Activated naive CD4-positive, alpha-beta T cell (primary cell): ENCODE measurements at places on chromosomes 11 and 22.

- no peak for DNase-seq
These were observed 160.7 kb upstream of the SEZ6L start for GRCh38 chr22:26008587-26008986.

DNA sequence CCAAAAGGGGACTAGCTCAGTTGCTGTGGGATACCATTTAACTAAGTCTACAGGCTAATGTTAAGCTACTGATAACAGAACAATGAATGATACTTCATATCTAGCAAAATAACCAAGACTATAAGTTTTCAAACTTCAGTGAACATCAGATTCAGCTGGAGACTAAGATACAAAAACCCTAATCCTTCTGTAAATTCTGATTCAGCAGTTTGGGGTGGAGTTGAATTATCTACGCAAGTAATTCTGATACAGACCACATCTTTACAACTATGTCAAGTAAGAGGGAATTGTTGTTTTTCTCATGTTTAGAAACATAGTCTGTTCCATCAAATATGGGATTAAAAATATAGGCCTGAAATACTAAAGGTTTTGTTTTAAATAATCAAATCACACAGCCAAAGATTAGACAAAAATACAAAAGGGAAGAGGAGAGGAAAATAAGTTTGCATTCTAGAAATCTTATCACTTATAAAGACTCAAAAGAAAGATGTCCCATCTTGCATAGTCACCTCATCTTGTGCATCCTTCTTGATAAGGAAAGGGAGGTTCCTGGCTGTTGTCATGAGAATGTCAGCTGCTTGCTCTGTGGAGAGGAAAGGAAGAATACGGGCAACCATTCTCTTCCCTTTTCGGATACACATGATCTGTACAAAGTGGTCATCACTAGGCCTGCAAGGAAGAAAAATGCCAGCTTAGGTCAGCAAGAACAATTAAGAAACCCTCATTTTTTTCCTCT, 21.4 kb downstream of the PATL1 start:
- DNase-seq: no peak

- DNase-seq: no peak
These were observed 30.5 kb downstream of the ALG12 start for GRCh38 chr22:49887702-49888101.

DNA sequence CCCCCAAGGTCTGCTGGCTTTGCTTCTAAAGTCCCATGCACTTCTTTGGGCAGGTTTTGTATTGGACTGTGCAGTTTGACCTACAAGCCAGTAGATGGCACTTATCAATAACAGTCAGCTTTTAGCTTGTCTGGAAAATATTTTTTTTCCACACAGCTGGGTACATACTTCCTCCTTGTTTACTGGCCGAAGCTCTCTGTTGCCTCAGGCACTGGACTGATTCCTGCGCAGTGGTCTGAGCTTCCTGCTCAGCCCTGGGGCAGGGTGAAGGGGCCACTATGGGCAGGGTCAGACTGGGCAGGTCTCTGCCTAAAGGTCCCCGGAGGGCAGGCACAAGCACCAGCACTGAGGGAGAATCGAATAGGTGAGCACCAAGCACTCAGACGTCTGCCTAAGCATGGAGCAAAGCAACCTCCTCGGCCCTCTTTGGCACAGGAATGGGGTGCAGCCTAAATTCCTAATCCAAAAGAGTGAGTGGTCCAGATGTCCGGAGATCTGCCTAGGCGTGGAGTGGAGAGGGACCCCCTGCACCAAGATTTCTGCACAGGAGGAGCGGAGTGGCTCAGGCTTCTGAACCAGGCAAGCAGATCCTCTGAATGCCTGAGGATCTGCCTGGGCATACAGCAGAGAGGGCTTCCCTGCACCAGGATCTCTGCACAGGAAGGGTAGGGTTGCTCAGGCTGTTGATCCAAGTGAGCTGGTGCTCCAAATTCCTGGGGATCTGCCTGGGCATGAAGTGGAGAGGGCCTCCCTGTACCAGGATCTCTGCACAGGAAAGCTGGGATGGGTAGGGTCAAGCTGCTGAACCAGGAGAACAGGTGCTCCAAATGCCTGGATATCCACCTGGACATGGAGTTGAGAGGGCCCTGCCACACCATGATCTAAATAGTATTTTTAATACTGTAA, 105.9 kb upstream of the C11orf58 start:
- DNase-seq: no peak

DNA sequence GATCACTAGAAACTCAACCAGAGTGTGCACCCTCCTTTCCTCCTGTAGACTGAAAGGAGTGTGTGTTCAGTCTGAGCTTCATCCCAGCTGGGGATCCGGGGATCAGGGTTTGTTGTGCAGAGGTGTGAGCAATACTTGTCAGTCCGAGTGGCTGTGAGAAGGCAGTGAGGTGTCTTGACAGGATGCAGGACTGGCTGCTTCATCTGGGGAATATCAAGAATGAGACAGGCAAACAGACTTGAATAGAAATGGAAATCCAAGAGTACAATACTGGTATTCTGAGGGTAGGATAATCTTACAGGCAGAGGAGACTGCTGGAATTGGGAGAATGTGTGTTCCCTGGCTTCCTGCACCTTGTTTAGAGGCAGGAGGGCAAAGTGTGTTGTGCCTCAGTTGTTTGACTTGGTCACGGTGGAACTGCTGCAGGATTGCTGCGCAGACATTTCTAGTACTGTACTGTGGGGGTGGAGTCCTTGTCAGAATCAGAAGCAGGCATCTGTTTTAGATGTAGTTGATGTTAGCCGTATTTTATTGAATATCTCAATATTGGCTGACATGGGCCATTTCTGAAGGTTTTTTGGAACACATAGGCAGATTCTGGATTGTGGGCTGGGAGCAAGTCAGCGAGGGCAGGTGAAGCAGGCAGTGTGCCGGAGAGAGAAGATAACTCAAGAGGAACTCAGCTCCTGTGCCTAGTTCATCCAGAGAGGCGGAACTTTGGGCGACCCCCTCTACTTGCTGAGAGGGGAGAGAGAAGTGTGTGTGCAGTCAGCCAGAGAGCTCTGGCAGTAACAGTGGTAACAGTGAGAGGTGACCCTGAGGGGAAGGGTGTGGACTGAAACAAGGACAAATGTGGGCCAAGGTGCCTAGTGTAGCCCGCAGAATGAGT, 27.1 kb upstream of the GRK2 start:
- DNase-seq: no peak

DNA sequence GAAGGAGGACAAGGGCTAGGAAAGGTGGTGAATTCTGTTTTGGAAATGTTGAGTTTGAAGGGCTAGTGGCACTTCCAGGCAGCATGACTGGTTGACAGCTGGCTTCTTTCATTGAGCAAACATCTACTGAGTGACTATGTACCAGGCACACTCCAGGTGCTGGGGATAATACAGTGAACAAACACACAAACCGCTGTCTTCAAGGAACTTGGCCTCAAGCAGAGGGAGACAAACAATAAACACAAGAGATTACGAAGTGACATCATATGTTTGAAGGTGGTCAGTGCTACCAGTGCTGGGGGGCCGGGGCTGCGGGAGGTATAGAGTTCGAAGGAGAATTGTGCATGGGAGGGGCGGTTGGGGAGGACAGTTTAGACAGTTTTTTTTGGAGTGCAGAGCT, 197.0 kb upstream of the SORL1-AS1 start:
- DNase-seq: no peak

DNA sequence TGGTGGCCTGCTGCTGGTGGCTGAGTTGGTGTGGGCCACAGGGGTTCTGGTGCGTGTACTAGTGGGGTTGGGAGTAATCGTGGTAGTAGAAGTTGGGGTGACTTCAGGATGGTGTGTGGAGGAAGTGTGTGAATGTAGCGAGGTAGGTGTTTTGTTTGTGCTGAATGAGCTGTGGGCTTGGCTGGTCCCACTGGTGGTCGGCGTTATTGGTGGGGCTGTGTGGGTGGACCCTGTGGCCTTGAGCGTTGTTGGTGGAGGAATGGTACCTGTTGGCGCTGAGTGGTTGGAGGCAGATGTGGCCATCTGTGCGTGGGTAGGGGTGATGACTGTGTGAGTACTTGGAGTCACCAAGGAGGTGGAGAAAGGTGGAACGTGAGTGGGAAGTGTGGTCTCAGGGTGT, 18.4 kb downstream of the MUC6 start:
- no peak for DNase-seq

GRCh38 chr11:130652671-130653335, 204.4 kb downstream of the ADAMTS15 start:
- DNase-seq: no peak

- DNase-seq: no peak
These were observed 171.0 kb upstream of the ARHGAP20 start for GRCh38 chr11:110883256-110883655.

GRCh38 chr11:125343086-125343717, 152.9 kb downstream of the FEZ1 start:
- no peak for DNase-seq

DNA sequence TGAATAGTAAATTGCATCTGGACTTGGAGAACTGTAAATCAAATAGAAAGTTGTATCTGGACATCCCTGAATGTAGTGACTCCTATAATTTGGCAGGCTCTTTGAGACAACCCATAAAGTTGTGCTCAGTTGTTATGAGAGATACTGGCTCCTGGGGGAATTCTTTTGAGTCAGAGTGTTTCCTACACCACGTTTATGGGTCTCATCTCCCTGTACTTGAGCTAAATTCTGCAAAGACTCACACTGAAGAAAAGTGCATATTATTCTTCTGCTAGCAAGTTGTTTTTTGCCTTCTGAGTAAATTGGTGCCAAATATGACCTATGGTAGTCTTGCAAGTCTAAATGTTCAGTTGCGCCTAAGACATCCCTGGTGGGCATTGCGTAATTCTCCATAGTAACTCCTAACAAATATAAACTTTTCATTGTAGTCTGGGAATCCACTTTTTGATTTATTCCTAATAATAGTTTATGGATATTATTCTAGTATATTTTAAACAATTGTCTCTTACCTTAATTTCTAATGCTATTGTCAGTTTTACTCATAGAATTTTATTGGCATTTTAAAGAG, 5.0 kb downstream of the ZNF215 start:
- DNase-seq: no peak

DNA sequence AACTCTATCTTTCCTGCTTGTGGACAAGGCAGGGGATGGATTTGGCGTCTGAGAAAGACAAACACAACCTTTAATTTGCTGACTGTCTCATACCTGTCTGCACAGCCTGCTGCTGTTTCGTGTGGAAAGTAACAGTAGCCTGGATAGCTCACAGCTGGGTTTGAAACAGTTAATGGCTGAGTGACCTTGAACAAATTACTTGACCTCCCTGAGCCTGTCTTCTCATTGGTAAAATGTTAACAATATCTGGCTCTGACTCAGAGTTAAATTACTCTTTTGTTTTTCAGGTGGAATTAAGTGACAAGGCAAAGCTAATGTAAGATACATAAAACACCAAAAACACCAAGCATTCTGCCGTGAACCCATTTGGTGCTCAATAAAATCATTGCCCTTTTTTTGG, 41.1 kb upstream of the ADA2 start:
- no peak for DNase-seq

GRCh38 chr11:127454856-127455255, 454.3 kb upstream of the KIRREL3 start:
- DNase-seq: no peak

DNA sequence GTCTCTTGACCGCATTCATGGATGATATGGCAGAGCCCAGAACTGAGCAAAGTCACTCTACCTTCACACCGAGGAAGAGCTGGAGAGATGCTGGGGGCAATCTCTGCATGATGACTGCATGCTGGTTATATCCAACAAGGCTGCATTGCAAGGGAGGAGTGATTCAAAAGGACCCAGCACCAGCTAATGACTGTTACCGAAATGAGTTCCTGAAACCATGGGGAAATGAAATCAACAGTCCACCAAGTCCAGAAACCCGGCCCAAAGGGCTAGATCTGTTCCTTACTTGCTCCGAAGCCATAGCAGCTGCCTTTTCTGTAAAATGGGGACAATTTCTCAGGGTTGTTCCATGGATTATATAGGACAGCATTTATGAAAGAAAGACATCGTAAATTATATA, 1.2 kb upstream of the SMIM35 start:
- DNase-seq: no peak

GRCh38 chr11:73800276-73800806, 12.7 kb downstream of the MRPL48 start:
- DNase-seq: no peak

DNA sequence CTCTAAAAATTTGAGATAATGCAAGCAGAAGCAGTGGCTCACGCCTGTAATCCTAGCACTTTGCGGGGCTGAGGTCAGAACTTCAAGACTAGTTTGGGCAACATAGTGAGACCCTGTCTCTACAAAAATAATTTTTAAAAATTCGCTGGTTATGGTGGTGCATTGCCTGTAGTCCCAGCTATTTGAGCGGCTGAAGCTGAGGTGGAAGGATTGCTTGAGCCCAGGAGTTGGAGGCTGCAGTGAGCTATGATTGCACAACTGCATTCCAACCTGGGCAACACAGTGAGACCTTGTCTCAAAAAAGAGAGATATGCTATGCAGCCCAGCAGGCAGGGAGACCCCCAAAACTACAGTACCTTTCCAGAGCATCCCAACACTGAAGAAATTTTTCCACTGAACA, 2.3 kb downstream of the CTSC start:
- no peak for DNase-seq
